ENCODE measurements at places on chromosomes 7 and 10.

DNA sequence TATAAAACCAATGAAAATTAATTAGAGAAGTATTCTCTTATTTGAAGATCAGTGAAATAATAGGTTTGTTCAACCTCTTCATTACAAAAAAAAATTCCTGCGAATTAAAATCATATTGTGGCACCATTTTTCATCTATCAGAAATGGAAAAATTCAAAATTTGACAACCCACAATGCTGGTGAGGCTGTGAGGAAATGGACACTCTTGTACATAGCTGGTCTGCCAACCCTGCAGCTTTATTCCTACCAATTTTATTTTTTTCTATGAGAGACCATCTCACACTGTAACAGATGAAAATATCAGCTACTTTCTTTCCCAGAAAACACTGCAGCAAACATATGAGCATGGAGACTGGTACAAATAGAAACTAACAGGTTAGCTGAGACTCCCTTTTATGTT lies 208.8 kb upstream of the SEMA3E start:
- DNase-seq, result no peak

GRCh38 chr7:116689790-116690259 lies 17.8 kb downstream of the MET start:
- no peak for DNase-seq

DNA sequence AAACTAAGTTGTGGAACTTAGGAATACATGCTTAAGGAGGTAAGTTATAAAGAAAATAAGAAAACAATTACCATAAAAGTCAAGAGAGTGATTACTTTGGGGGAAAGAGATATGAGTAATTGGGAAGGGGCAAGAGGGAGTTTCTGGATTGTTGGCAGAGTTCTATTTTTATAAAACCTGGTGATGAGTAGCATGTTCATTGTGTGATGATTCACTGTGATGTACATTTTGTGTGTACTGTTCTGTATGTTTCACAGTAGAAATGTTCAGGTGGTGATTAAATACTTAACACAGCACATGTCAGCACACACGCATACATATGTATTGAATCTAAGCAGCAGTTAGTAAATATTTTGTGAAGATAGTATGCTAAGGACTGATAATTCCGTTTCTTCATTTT lies 9.7 kb upstream of the OIT3 start:
- no peak for DNase-seq

DNA sequence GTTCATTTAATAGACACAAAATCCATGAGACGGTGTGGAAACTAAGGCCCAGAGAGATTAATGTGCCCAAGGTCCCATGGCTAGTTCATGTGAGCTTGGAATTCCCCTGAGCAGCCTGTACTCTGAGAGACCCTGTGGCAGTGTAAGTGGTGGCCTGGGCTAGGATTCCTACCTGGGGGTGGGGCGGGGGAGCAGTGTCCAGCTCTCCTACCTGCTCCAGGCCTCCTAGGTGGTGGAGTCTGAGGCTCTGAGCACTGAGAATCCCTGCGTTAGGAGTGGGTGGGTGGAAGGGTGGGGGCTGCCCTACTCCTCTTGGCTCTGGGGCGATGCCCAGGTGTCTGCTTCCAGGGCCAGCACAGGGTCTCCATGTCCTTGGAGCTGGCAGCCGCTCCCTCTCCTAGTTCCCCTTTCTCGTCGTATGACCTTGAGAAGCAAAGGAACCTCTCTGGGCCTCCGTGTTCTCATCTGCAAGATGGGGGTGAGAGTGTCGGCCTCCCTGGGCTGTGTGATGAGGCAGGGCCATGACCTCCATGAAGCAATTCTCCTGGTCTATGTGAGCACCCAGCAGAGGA lies 2.5 kb downstream of the SNCG start:
- DNase-seq, result no peak

GRCh38 chr10:117005026-117005526 lies at the start of gene SHTN1:
Gene SHTN1, minus strand, starts transcription at chr10:117005187. Its CDS starts 108 bp downstream, at chr10:117005079.
- DNase-seq, result peak; percentile 30

DNA sequence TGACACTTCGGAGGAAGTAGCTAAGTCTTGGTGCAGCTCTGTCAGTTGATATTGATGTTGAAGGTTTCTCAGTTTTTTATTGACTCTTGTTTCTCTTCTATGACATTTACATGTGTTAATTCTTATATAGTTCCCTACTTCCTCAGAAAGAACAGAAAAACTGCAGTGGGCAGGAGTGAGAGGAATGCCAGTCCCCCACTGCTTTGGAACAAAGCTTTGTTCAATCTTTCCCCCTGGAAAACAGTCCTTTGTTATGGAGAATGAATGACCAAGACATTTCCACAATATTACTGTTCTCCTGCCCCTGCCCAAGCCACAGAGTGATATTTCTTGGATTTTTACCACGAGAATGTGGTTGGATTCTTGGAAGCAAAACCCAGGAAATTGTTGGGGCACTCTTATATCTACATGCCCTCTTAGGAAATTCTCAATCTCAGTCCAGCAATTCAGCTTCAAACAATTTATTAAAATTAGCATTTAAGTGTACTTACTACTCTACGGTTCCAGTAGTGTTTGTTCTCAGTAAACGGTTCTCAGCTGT lies 258.0 kb upstream of the KCND2 start:
- no peak for DNase-seq

Measured in activated CD4-positive, CD25-positive, alpha-beta regulatory T cell treated with anti-CD3 and anti-CD28 coated beads, Interleukin-2, amount 50 U/mL, for 72 hours (primary cell).